ENCODE measurements at places on chromosomes 11 and 22. TPM values are rescaled to one million over a fixed set of nuclear protein-coding genes. Genes with fewer than 3 reads are reported as not detected.

The BATF2 gene
- 0.86 TPM for total RNA-seq

The PATE2 gene
- not detected for total RNA-seq

The CNTN5 gene
- not detected for total RNA-seq

The PHLDA2 gene
- 156 TPM for total RNA-seq

The SGSM1 gene
- 0.17 TPM for total RNA-seq

The SHISAL1 gene
- total RNA-seq: 7.4 TPM

The PHETA2 gene
- not detected for total RNA-seq

The CD248 gene
- not detected for total RNA-seq

The IGLL5 gene
- total RNA-seq: not detected

The NRIP3 gene
- total RNA-seq: 1.1 TPM

The MPPED2 gene
- not detected for total RNA-seq

Data from A549 treated with CpdA at 1 μM for 4 hours (cell line).